Activated T-helper 1 cell treated with anti-CD3 and anti-CD28 coated beads, Interleukin-2, amount 50 U/mL, for 16 hours (primary cell): ENCODE measurements at places on chromosomes 2 and 18.
A peak's percentile ranks its signal among the peaks of the same experiment; 100 is the strongest.

GRCh38 chr2:215241791-215242305, 70.0 kb upstream of the ATIC start:
- DNase-seq, result no peak

- no peak for DNase-seq
Observed at GRCh38 chr2:64086347-64087082, 57.7 kb downstream of the PELI1 start.

- peak; percentile 34 for DNase-seq
Observed at GRCh38 chr2:203869223-203870042, 1.9 kb downstream of the CTLA4 start.

- DNase-seq, result no peak
Observed at GRCh38 chr18:70450426-70451253, 161.8 kb downstream of the SOCS6 start.

GRCh38 chr18:7683753-7684152, 116.6 kb downstream of the PTPRM start:
- DNase-seq, result no peak

- DNase-seq, result no peak
Observed at GRCh38 chr2:18284331-18284730, 276.1 kb downstream of the RDH14 start.

DNA sequence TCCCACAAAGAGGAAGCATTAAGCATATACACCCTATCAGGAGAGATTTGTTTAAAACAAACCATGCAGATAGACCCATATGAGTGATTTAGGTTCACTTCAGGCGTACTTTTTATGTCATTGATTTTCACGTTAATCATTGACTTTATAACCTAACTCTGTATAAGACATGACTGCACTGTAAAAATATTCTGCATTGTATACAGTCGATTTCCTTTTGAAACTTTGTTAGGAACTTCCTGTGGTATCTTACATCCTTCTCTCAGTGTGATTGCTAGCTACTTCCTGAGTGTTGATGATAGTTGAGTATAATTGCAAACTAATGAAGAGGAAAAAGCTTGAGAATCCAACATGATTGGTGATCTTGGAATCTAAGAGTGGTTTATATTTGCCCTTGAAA, 69.4 kb downstream of the XIRP2 start:
- DNase-seq, result no peak

DNA sequence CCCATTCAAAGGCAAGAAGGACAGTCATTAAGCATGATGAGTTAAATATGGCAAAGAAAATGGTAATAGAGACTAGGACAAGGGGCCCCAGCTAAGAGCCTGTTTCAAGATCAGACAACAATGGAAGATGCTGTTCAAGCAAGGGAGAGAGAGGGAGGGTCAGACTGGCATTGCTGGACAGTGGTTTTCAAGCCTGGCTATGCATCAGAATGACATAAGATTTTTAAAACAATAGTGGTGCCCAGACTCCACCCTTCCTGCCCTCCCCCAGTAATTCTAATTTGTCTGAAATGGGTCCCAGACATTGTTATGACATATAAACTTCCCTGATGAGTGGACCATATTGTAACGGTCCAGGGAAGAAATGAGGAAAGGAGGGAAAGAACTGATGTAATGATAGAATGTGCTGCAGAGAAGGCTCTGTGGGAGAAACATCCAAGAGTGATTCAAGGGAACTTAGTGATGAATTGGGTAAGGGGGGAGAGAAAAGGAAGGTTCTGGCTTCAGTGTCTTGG, 112.9 kb upstream of the TRIB2 start:
- DNase-seq, result no peak

DNA sequence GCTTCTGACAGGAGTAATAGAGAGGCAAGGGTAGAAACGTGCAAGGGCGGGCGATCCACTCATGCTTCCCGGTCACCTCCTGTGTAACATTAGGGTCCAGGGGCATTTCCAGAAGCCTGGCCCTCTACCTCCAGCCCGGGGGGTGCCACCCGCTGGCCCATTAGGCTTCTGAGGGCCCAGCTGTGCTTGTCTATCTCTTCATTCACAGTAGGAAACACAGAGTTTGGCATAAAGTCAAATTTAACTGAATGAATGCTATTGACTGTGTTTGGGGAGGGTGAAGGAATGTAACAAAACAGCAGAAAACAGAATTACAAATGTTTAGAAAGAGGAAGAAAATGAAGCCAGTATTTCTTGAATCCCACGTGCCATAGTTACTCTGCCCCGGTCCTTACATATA, 112.4 kb upstream of the SLC66A3 start:
- DNase-seq, result no peak

GRCh38 chr2:239323447-239323846, 77.4 kb downstream of the HDAC4 start:
- DNase-seq, result no peak

- DNase-seq, result no peak
Observed at GRCh38 chr2:207188626-207189419, 23.1 kb upstream of the KLF7 start.

- DNase-seq, result no peak
Observed at GRCh38 chr18:3223356-3223755, 3.6 kb upstream of the MYOM1 start.

GRCh38 chr2:27824401-27824800, 52.9 kb downstream of the MRPL33 start:
- no peak for DNase-seq

- no peak for DNase-seq
Observed at GRCh38 chr18:58578321-58578720, 50.6 kb downstream of the ALPK2 start.

DNA sequence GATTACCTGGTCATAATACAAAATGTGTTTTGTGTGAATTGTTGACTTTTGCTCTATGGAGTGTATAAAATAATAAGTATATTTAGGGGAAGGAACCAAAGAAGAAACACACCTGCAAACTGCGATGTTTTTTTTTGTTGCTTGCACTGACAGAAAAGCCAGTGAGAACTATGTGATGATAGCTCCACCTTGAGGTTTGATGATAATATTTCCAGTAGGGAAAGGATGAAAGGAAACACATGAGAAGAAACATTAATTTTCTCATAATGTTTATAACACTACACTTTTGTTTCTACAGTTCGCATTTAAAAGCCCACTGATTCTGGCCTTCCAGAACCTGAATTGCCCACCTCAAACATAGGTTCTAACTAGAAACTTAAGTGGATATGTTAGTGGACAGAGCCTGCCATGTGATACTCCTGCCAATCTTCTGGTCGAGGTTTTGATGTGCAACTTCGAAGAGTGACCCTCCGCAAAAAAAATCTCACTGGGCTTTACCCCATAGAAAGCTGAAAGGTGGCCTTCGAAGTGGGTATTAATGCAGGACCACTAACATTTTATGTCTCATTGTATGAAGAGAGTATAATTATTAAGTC, 476.4 kb upstream of the SPHKAP start:
- DNase-seq, result no peak

- no peak for DNase-seq
Observed at GRCh38 chr18:37242091-37242490, 323.5 kb downstream of the CELF4 start.

GRCh38 chr2:198314559-198315153, 510.3 kb downstream of the PLCL1 start:
- DNase-seq, result no peak

GRCh38 chr2:62199392-62200125, 3.6 kb downstream of the B3GNT2 start:
- DNase-seq, result no peak

DNA sequence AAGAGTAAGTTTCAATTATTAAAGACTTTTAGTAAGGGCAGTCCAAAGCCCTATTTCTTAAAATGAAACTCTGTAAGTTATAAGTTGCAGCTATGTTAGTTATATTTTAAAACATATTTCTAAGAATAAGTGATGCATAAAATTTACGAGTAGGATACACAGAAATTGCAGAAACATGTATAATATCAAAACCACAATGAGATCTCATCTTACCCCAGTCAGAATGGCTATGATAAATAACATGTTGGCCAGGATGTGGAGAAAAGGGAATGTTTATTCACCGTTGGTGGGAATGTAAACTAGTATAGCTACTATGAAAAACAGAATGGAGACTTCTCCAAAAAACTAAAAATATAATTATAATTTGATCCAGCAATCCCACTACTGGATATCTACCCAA, 201.2 kb downstream of the CBLN2 start:
- DNase-seq, result no peak

DNA sequence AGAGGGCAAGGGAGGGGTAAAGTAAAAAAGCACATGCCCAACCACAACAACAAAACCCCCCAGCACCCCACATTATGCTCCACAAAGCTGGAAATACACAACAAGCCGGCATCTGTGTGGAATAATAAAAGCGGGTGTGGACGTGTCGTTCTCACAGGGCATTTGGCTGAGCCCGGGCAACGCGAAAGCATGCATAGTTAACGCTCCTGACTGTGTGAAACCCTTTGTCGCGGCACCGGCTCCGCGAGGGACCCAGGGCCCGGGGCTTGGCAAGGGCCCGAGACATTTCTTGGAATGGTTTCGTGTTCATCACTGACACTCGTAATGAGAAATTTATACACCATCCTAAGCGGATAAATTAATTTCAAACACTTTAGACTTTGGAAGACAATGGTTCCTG, 165.6 kb downstream of the INHBB start:
- DNase-seq, result no peak

DNA sequence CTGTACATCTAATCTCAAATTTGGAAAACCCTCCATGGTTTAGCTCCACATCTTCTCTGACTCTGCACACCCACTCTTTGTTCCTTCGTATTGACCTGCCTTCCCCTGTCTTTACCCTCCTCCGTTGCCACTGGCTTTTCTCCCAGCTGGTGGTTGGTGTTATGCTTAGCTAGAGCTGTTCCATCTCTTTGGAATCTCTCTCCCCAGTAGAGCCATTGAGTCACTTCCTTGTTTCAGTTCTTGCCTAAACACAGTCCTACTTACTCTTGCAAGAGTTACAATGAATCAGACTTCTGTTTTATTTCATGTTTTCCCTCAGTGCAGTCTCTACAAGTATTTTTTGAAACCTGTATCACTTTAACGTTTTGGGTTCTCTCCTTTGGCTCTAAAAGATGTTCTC, 263.9 kb downstream of the LTBP1 start:
- no peak for DNase-seq

GRCh38 chr2:78397198-78397597, 628.3 kb upstream of the REG3G start:
- no peak for DNase-seq

GRCh38 chr2:59896499-59897245, 656.8 kb downstream of the BCL11A start:
- DNase-seq, result no peak

GRCh38 chr2:216109962-216110614, 940 bp downstream of the XRCC5 start:
- no peak for DNase-seq

DNA sequence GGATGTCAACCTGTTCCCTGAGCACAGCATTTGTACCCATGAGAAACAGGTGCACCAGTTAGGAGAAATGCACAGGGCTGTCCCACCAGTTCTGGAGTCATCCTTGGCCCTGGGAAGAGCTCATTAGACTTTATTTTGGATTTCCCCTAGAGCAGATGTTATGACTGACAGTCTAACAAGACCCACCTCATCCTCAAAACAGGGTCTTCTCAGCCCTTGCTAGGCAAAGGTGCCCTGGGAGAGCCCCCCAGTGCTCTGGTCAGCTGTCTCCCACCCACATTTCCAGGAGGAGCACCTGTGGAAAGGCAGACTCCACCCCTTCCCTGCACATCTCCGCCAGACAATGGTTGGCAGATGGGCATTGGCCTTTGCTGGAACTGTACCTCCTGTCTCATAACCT, 5.7 kb upstream of the SP100 start:
- DNase-seq, result no peak

DNA sequence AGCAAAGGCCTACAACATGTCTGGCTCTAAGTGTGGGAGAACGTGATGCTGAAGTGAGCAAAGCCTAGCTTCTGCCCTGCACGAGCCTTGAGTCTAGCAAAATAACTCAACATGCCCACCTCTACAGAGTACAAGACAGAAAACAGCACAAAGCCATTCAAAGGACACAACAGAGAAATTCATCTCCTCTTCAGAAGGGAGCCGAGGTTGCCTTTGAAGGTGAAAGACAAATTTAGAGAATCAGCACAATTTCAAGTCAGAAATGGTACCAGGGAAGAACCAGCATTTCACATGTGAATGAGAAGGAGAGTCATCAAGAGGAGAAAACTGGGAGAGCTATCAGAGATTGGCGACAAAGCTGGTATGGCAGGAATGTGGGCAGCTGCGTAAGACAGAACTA, 21.7 kb upstream of the CYTIP start:
- no peak for DNase-seq

DNA sequence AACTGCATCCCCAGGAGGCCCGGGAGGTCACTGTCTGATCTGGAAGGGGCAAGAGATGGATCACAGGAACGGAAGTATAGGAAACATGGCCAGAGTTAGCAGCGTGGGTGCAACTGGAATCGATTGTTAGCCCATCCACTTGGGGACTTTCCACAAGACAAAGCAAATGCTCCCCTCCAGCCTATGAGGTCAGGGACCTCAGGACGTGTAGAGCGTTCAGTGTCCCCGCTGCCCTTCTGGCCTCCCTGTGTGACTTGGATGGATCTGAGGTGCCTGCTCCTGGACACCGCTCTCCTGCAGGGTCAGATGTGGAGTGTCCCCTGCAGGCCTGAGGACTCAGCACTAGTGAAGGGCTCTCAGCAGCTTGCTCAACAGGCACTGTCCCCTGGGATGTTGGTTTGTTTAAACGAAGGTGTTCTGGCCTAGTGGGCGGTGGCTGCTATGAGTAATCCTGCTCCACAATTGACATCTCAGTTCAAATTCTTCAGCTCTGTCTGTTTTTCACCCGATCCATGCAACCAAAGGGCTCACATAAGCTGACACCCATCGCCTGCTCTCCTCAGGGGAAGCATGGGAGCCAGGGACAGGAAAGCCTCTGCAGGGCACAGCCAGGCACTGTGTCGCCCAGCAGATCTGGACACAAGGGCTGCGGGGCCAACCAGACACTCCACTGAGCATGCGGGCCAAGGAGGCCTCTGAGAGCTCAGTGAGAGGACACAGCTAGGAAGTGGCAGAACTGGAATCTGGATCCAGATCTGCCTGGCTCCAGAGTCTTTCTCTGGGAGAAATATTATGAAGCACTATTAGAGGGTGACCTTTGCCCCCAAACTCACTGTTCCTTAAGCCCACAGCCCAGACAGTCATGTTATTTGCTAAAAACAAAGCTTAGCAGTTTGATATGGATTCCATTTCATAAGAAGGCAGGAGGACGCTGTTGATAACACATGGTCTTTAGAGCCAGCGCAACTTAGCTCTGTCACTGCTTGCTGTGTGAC, 78.5 kb downstream of the RHOB start:
- no peak for DNase-seq

DNA sequence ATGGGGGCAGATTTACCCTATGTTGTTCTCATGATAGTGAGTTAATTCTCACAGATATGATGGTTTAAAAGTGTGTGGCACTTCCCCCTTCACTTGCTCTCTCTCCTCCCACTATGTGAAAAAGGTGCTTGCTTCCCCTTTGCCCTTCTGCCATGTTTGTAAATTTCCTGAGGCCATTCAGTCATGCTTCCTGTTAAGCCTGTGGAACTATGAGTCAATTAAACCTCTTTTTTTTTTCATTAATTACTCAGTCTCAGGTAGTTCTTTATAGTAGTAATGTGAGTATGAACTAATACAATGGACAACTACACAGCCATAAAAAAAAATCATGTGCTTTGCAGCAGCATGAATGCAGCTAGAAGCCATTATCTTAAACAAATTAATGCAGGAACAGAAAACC, 118.5 kb downstream of the CALCRL start:
- DNase-seq, result no peak
